ENCODE measurements at places on chromosomes 2 and 18. TPM values are rescaled to one million over a fixed set of nuclear protein-coding genes. Genes with fewer than 3 reads are reported as not detected.

GRCh38 chr18:9362869-9363268, 28.3 kb downstream of the TWSG1 start:
- peak; percentile 58 for DNase-seq

DNA sequence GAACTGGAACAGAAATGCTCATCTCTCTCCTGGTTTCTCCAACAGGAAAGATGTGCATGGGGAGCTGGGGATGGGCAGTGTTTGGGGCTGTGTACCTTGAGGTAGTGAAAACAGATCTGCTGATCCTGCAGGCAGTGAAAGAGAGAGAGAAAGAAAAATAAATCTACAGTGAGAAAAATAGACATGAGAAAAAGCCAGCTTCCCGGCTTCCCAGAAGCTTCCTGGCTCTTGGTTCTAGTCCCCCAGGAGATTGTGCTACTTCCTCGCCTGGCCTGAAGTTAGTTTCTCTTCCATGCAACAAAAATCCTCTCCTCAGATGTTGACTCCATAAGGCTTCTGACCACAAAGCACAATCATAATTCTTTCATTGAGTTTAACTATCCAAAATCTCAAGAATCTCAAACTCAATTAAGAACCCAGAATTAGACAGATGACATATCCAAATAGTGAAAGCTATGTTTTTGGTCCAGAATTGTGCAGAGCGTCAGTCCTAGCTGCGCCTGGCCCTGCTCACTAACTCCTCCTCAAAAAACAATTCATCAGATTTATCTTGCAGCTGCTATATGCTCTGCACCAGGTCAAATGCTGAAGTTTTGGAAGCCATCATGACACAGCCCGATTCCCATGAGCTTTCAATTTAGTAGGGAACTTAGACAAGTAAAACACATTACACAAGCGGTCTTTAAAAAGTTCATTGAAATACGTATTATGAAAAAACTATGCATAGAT, 20.1 kb upstream of the NAB1 start:
- no peak for DNase-seq

DNA sequence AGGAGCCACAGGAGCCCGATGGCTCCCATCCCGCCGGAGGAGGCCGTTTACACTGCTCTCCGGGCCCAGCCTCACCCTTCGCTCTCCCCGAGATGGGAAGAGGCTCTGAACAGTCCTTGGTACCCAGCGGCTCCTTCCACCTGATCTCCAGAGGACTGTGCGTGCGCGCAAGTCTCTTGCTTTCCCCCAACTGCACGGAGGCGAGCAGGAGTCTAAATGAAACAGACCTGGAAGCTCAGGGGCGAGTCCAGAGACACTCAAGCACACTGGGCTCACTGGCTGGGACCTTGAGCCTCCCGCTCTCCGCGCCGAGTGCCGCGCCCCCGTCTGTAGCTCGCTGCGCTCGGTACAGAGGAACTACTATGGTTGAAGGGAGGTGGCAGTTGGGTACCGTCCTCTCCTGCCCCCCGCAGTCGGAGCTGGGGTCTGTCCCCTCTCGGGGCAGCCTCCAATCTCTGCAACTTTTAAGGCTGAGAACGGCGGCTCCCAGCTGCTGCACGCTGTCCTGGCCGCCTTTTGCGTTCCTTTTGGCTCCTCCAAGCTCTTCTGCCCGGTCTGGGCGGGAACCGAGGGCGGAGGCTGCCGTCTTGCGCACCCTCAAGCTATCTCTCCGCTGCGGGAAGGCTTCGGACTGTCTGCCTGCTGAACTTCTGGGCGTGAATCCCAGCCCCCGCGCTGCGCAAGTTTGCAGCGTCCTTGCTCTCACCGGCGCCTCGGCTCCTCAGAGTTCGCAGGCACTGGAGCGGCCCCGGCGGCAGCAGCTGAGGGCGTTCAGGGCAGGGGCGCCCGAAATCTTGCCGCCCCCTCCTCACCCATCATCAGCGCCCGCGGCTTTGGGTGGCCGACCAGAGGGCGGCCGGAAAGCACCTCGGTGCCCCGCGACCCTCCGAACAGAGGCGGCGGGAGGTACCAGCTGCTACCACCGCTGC, 491 bp downstream of the ALK start:
- DNase-seq: peak; percentile 23

The SPATA3 gene
- polyA plus RNA-seq: not detected

The LRRTM4 gene
- not detected for polyA plus RNA-seq

DNA sequence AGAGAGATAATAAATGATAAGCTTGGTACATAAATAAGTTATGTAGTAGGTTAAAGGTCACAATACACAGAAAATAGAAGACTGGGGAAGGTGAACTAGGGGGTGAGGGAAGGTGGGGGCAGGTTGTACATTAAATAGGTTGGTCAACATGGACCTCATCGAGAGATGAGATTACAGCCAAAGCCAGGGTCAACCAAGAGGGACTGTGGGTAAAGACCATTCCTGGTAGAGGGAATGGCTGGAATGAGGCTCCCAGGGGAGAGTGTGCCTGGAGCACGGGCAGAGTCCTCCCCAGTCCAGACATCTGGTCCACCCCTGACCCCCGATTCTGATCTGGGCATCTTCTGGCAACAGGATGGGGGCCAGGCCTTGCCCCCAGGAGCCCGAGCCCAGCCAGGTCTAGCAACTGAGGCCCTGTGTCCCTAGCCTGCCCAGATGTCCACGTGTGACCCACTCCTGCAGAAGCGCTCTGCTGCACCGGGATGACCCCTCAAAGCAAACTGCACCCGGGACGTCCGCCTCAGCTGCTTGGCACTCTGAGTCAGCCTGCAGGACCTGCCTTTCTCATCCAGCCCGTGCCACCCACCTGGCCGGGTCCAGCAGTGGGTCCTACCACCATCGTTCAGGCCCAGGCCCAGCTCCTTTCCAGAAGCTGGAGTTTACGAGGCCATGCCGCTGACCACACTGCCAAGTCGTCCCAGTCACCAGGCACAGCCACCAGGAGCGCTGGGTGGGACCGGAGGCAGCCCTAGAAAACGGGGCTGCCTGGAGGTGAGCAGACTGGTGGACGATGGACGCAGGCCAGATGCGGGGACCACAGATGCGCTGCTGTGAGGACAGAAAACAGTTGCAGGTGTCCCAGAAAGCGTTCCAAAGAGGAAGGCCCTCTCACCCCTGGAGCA, 56.2 kb upstream of the ID2 start:
- no peak for DNase-seq

The DUSP2 gene
- polyA plus RNA-seq: 0.26 TPM

DNA sequence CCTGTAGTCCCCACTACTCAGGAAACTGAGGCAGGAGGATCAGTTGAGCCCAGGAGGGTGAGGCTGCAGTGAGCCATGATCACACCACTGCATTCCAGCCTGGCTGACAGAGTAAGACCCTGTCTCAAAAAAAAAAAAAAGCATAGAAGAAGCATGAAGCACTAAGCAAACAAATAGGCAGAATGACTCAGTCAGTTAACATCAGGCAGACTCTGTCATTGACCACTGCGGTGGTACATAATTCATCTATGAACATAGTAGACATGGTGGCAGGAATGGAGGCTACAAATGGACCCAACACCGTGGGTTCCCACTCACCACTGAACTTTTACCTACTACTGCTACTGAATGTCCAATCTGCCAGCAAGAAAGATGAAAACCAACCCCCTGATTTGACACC, 7.6 kb upstream of the ASXL2 start:
- peak; percentile 93 for DNase-seq

DNA sequence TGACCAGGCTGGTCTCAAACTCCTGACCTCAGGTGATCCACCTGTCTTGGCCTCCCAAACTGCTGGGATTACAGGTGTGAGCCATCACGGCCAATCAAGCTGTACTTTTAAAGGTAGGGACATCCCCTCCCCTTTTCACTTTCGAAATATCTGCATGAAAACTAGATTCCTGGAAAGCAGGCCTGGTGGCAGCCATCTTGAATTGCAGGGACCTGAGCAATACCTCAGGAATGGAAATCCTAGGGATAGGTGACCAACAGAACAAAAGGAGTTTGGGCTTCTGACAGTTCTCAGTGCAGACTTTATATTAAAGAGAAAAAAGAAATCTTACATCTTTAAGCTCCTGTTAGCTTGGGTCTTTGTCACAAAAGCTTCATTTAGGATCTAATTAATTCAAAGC, 62.6 kb downstream of the KLF7 start:
- peak; percentile 42 for DNase-seq

The FBXO36 gene
- polyA plus RNA-seq: 5.0 TPM

The SLC38A11 gene
- polyA plus RNA-seq: 1.1 TPM

The FSIP2 gene
- polyA plus RNA-seq: under 0.01 TPM

- no peak for DNase-seq
Measured at GRCh38 chr2:128310094-128310716, 8.5 kb downstream of the HS6ST1 start.

DNA sequence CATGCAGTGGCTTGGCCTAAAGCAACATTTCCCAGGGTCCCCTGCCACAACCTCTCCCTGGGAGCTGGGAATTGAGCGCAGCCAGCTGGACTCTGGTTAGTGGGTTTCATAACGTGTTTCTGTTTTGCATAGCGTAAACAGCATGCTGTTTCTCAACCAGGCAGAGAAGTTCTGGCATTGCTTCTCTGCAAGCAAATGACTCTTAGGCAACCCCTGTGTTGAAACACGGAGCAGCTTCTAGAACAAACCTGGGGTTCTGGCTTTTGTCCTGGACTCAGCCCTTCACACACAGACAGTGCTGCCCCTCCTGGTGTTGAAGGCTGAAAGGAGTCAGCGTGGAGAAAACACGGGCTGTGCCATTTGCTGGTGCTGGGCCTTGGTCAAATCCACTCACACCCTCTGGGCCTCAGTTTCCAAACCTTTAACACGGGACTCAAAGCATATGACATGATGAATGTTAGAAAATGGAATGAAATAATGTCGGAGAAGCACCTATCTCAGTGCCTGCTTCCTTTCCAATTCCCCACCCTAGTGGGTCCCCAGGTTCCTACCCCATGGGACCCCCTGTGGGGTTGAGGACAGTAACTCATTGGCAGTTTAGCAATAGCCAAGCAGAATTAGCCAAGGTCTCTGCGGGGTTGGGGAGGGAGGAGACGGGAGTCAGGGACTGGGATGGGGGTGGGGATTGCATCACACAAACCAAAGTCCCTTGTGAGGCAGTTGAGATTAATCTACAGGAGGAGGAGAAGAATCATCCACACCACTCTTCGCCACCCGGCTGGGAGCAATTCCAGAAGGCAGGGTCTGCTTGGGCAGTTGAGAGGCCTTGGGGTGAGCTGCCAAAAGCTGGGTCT, 30.2 kb upstream of the IL1R2 start:
- DNase-seq: peak; percentile 100

DNA sequence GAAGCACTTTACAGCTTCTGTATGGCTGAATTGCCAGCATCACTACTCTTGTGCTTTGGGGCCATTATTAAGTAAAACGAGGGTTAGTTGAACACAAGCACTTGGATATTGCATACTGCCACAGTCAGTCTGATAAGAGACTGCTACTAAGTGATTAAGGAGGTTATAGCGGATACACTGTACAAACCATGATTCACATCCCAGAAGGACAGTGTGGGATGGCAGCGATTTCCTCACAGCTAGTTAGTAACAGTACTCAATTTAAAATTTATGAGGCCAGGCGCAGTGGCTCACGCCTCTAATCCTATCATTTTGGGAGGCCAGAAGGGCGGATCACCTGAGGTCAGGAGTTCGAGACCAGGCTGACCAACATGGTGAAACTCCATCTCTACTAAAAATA, 2.6 kb upstream of the BMPR2 start:
- DNase-seq: no peak

DNA sequence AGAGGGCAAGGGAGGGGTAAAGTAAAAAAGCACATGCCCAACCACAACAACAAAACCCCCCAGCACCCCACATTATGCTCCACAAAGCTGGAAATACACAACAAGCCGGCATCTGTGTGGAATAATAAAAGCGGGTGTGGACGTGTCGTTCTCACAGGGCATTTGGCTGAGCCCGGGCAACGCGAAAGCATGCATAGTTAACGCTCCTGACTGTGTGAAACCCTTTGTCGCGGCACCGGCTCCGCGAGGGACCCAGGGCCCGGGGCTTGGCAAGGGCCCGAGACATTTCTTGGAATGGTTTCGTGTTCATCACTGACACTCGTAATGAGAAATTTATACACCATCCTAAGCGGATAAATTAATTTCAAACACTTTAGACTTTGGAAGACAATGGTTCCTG, 165.6 kb downstream of the INHBB start:
- DNase-seq: no peak

- DNase-seq: no peak
Measured at GRCh38 chr18:69935319-69936190, 12.1 kb downstream of the CD226 start.

DNA sequence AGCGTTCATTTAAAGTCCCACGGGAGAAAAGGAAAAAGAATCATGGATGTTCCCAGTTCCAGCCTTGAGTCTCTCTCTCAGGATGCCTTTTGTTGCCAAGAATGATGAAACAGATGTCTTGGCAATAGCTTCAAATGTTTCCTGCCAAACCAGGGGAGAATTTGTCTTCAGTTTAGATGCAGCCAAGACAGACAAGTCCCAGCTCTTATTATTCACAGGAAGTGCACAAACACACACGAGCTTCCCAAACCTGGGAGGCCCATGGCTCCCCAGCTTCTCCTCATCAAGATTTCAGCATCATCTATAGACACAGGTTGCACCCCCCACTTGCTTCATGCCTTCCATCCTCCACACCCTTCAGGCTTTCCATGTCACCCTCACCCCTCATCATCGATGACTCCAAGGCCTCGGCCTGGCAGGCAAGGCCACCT, 45.9 kb downstream of the HS1BP3 start:
- peak; percentile 96 for DNase-seq

The DSG4 gene
- polyA plus RNA-seq: not detected

DNA sequence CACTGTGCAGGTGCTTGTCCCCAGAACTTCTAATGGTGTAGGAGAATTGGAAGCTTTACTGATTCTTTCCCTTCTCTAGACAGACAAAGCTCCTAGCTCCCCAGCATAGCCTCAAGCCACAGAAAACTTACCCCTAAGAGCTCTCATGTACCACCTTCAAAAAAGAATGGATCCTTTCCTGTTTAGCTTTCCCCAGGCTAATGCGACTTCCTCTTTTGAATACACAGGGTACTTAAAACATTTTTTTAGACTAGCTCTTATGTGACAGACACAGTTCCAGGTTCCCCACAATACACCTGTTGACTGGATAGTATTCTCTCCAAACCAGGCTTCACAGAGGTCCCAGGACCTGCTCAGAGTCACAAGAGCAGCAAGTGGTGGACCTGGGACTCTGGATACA, 8.3 kb downstream of the CTAGE1 start:
- DNase-seq: no peak

- no peak for DNase-seq
Measured at GRCh38 chr2:8915941-8916340, 78.5 kb upstream of the KIDINS220 start.

GRCh38 chr18:6775237-6775636, 45.7 kb downstream of the ARHGAP28 start:
- DNase-seq: no peak

- peak; percentile 56 for DNase-seq
Measured at GRCh38 chr2:64485961-64486360, 32.0 kb downstream of the LGALSL start.

DNA sequence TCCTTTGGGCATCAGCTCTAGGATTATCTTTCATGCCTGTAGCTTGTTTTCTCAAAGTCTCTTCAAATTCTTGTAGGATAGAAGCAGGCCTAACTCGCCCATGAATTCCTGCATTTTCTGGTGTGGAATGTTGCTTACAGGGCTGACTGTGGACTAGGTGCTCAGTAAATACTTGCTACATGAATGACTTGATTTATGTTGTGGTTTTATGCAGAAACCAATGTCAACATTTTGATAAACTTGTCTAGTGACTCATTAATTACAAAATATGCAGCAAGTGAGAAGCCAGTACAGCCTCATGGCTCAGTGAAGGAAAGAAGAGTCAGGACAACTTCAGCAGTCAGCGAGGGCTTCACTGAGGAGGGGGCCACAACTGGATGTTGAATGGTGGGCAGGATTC, 110.6 kb upstream of the SIX2 start:
- DNase-seq: peak; percentile 74

- peak; percentile 68 for DNase-seq
Measured at GRCh38 chr2:61733563-61733962, 120.3 kb downstream of the FAM161A start.

GRCh38 chr2:73700661-73701447, 36.3 kb downstream of the TPRKB start:
- no peak for DNase-seq
